Stimulated activated effector memory CD8-positive, alpha-beta T cell treated with anti-CD3 and anti-CD28 coated beads, Interleukin-12 subunit alpha, Interleukin-12 subunit beta, amount 100 ng/mL, for 72 hours (primary cell): ENCODE measurements at places on chromosomes 2 and 18.
A peak's percentile ranks its signal among the peaks of the same experiment; 100 is the strongest.

DNA sequence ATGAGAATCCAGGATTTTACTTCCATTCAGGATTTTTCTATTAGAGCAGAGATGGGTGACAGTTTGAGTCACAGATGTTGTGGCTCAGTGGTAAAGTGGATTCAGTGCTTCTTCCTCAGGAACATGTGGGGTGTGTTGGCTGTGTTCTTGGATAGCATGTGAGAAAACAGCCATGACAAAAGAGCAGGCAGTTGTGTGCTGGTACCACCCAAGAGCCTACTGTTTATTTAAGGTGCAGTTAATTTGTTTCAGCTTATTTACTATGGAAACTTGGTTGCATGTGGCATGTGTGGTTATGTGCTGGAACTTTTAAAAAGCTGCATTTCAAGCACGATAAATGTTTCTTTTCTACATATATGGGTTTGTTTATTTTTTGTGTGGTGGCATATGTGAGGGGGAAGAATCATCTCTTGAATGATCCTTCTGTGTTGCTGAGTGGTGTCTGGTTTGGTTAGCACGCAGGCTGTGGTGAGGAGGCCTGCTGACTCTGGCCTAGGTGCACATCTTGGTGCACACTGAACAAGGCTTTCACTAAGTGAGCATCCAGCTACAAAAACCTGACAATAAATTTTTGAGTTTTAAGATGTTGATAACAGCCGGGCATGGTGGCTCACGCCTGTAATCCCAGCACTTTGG is 67.3 kb downstream of the SPTBN1 start:
- no peak for DNase-seq

DNA sequence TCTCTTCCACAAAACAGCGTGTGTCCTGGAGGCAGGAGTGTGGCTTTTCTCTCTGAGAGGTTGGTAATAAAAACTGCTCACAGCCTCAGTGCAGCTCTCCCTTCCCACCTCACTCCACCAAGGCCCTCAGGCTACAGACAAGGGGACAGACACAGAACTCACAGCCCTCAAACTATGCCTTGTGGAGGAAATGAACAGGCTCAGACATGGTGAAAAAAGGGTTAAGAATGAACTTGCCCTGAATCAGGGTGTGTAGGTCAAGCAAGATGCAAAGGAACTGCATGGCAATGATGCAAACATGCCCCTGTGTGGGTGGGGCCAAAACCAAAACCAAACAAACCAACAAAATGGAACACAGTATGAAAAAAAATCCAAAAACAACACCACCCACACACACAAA is 125.8 kb downstream of the GALNT14 start:
- DNase-seq: no peak

- no peak for DNase-seq
Measured at GRCh38 chr18:37574113-37574512, 8.5 kb upstream of the CELF4 start.

DNA sequence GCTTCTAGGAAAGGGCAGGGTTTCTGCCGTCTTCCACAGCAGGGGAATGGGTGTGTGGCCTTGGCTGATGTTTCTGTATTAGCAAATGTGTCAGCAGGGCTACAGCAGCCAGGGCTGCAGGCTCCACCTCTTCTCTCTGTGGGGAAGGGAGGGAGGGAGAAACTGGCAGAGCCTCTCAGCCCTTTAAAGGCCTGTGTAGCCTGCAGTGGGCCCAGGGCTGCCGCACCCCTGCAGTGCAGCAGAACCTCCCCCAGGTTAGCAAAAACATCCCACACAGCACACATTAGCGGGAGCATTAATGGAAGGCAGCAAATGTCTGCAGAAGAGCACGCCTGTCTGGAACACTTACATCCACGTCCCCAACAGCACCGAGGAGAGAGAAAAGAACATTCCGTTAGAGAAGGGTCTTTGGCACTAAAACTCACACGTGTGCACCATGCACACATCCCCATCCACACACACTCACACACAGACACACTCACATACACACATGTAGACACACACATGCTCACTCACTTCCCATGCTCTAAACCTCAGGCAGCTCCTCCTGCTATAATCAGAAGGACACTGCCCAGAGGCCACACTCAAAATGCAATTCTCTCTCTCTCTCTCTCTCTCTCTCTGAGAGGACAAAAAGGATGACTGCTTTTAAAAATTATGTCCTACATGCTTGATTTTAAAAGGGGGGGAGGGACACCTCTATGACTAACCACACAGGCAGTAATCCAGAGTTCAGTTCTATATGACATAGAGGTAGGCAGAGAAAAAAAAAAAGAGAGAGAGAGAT is 24.1 kb downstream of the MRPL35 start:
- DNase-seq: no peak

DNA sequence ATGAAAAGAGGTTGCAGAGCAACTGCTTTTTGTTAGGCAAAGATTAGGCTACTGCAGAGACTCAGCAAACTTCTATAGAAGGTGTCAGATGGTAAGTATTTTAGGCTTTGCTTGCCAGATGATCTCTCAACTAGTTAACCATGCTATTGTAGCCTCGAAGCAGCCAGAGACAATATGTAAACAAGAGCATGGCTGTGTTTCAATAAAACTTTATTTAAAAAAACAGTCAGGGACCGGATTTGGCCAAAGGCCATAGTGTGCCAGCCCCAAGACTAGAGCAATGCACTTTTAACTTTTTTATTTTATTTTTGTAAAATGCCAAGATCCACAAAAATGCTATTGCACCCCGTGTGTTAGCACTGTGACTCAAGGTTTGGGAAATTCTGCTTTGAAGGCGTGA is 1.4 kb downstream of the IL37 start:
- no peak for DNase-seq

- DNase-seq: no peak
Measured at GRCh38 chr2:65700720-65701119, 268.3 kb upstream of the SPRED2 start.

DNA sequence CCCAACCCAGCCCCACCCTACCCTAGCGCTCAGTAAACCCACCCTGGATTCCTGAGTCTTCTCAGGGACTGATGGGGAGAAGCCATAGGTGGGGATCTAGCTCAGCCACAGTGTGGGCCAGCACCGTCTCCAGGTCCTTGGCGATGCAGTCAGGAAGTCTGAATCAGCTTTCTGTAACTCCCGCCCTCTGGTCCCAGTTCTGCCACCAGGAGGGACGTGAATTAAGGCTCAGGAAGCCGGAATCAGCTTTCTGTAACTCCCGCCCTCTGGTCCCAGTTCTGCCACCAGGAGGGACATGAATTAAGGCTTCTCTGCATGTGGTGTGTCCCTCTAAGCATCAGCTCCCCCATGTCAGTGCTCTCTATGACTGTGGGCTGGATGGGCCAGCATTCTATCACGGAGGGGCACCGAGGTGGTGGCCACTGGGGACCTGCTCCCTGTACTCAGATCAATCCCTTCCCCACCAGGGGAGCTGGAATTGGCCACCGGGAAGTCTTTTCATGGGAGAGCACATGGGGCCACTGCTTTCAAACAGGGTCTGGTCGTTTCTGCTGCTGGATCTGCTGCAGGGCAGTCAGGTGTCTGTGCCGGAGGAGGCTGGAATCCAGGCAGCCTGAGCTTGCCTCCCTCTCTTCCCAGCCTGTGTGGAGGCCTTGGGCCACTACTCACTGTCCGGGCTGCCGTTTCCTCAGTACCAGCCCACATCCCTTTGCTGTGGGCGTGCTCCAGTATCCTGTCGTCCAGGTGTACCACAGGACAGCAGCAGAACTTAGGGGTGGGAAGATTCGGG is 24.7 kb downstream of the ASB18 start:
- no peak for DNase-seq

DNA sequence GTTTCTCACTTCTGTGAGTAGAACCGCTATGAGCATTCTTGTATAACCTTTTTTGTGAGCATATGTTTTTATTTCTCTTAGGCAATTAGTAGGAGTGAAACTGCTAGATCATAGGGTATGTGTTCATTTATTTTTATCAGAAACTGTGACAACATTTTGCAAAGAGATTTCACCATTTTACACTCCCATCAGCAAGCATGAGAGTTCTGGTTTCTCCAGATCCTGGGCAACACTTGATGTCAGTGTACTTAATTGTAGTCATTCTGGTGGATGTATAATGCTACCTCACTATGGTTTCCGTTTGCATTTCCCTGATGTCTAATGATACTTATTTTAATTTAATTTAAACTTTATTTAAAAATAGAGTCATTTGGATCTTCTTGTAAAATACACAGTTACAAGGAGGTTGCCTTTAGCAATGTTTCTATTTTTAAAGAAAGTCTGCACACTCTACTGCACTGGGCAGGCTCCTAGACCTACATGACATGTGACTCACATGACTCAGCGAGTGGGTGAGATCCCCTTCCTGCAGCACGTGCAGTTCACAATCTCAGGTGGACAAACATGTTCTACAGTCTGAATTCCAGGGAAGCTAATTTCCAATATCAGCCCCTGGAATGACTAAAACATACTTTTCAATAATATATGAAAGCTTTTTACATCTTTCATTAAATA is 127.0 kb upstream of the BCL2L11 start:
- no peak for DNase-seq

GRCh38 chr2:216695401-216695821 is at the start of gene IGFBP5:
Gene IGFBP5 (minus strand): TSS chr2:216695549. CDS start chr2:216694775, 774 bp downstream.
- DNase-seq: no peak

DNA sequence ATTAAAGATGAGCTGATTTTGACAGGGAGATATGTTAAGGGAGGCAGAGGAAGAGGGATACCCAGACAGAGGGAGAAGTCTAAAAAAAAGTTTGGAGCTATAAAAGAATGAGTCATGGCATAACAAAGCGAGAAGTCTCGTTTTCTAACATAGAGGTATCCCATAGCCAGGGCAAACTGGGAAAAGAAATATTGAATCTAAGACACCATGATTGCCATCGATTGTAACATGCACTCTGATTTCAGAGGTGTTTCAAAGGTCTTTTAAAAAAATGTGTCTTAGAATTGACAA is 110.7 kb downstream of the MDH1 start:
- DNase-seq: no peak

GRCh38 chr18:54828281-54828881 is at the start of gene RAB27B:
Gene RAB27B (plus strand): TSS chr18:54828477. CDS start chr18:54877586, 49,109 bp downstream.
- peak; percentile 70 for DNase-seq

DNA sequence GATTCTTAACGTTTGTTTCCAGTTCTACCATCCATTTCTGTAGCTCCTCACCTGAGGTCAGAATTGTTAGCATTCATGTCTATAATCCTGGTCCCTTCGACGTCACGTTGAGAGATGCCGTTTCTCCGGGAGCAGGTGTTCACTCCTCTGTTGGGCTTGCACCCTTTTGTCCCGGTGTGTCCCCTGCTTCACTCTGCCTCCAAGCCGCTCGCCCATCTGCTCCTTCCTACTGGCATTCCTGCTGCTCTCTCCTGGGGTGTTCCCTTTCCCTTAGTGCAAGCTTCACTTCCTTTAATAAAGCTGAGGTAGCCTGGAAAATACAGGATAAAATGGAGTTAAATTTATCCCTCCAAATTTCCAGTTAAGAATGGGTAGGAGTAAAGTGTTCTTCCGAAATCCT is 61.9 kb upstream of the CABYR start:
- no peak for DNase-seq

GRCh38 chr18:77209587-77209986 is 40.1 kb upstream of the GALR1 start:
- no peak for DNase-seq

DNA sequence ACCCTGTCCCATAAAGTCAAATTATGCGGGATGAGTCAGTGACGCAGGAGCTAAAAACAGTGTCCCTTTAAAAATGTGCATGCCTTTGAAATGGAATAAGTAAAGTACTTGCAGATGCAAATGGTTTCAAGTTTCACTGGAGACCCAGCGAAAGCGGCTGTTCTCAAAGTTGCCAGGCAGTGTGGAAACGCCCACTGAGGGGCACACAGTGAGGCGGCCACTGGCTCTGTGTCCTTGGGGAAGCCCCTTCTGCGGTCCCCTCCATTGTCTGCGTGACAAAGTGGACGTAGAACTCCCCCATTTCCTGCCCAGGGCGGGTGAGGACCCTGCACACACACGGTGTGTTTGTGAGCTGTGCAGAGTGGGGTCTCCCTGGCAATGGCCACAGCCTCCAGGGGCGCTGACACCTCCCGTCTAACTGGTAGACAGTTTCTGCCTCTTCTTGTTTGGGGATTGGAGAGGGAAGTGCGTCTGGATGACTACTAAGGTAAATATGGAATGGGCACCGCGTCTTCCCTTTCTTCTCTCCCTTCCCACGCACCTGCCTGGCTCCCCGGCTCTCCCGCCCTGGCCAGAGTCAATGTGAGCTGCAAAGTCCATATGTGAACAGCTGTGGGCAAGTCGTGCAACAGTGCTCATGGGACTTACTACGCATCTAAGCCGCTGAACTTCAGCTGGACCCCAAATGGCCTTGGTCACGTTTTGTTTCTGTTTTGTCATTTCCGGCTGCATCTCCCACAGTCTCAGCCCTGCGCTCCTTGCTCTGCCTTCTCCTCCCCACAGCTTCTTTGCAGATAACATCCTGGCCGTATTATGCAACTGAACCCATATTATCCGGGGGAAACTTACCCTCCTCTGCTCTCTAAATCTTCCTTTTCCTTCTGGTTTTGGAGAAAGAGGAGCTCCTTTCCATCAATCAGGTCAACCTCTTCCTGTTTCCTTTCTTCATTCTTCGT is 33.7 kb upstream of the ZNF516 start:
- DNase-seq: no peak

DNA sequence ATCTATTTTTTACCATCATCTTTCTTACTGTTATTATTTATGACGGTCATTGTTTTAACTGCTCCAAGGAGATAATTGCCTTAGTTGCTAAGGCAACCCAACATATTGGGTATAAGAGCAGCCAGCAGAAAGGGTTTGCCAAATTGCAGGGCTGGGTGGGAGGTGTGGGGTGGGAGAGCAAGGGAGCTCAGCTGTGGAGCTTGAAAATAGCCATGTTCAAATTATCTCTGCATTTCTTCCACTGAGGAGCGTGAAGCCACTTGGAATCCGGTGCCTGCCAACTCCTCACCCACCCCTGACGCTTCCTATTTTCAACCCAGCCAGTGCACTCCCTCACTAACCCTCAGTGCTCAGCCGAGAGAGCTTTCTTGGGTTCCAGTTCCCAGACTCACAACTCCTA is 60.8 kb downstream of the SETBP1 start:
- no peak for DNase-seq

- DNase-seq: no peak
Measured at GRCh38 chr2:112004253-112004645, 50.8 kb upstream of the TMEM87B start.

DNA sequence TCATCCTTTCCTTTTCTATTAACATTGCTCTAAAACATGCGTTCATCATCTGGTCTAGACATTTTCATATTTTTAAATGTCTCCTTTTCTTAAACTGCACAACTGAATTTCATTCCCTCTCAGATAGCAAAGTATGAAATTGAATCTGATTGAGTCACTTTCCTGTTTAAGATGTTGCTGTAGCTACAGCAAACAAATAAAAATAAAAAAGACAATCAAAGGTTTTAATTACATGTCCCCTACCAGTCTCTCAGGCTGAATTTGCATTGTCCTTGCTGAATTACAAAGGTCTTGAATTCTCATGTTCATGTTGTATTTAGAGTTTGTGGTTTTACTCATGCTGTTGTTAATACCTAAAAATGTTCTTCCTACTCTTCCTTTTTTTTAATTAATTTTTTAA is 537.9 kb upstream of the LRATD1 start:
- no peak for DNase-seq

- DNase-seq: no peak
Measured at GRCh38 chr2:10163498-10164486, 41.3 kb downstream of the RRM2 start.

GRCh38 chr18:42338683-42339082 is 383.6 kb downstream of the PIK3C3 start:
- no peak for DNase-seq

- DNase-seq: no peak
Measured at GRCh38 chr2:54384301-54385203, 71.6 kb upstream of the SPTBN1 start.

- no peak for DNase-seq
Measured at GRCh38 chr2:198950803-198951202, 506.9 kb downstream of the SATB2 start.
